ENCODE measurements at places on chromosomes 7 and 10. TPM values are rescaled to one million over a fixed set of nuclear protein-coding genes. Genes with fewer than 3 reads are reported as not detected.

GRCh38 chr7:67309764-67310549 lies 313.3 kb downstream of the TYW1 start:
- no peak for DNase-seq

DNA sequence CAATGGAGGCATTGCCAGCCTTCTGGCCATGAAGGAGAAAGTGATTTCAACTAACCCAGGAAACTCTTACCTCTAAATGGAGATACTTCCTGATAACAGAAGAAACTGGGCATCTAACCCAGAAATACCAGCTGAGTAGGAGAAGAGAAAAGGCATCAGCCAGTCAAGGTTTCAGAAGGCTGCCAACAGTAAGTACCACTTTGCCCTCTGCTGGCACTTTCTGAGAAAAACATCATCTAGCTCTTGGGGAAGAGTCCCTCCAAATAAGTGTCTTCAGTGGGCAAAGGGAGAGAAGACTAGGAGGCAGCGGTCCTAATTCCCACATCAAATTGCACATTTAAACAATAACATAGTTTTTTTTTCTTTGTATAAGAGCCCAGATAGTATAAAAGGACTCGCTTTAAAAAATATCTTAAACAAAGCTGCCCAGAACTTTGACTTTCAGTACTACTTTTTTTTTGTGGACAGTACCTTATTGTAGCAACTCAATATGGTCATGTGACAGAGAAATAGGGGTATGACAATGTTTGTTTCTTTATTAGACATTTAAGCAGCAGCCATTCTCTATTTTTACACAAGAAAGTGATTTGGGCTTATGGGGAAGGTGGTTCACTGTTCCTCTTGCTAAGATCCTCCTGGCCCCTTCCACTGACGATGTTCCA lies 157.3 kb downstream of the CTTNBP2 start:
- peak; percentile 47 for DNase-seq

- DNase-seq = peak; percentile 33
These were observed 26.6 kb downstream of the FAM3C start for GRCh38 chr7:121369462-121369861.

DNA sequence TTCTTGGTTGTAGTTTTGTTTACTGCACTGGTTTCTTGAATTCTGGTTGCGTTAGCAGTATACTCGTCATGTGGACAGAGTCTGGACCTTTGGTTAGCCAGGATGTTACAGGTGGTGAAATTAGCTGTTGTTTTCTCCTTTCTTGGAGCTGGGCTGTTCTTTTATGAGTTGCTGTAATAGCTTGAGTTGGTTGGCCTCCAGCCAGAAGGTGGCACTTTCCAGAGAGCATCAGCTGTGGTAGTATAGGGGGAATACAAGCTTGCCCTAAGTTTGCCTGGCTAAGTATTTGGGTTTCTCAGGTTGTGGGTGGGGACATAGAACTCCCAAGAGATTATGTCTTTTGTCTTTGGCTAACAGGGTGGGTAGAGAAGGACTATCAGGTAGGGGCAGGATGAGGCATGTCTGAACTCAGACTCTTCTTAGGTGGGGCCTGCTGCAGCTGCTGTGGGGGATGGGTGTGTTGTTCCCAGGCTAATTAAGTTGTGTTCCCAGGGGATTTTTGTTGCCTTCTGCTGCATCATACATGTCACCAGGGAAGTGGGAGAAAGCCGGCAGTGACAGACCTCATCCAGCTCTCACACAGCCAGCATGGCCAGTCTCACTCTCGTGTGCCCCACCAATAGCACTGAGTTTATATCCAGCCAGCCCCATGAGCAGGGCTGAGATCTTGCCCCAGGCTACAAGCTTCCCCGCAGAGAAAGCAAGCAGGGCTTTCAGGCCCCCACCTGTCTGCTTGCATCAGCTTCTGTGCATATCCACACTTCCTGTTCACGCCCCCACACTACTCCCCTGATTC lies 246.7 kb upstream of the TPK1 start:
- no peak for DNase-seq

- DNase-seq = no peak
These were observed 102.5 kb downstream of the APBB1IP start for GRCh38 chr10:26540601-26541000.

- DNase-seq = peak; percentile 56
These were observed 50.5 kb downstream of the TMEM209 start for GRCh38 chr7:130154501-130155317.

DNA sequence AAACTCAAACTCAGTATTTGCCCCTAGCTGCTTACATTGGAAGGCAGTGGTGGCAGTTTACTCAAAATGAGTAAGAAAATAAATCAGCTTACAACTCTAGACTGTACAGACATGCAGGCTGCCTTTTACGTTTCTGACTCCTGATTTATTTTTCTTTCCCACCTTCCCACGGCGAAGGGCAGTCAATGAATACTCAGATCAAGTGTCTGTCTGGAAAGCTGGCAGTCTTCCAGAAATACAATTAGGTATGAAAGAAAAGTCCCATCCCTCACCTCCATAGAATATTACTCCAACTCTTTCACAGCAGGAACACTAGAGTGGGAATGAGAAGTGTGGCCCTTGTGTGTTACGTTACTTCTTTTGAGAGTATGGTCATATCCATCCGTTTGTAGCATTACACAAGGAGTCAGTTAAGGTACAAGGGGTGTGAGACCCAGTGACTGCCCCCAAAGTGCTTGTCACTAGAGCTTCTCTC lies 1.3 kb upstream of the PAPSS2 start:
- no peak for DNase-seq

DNA sequence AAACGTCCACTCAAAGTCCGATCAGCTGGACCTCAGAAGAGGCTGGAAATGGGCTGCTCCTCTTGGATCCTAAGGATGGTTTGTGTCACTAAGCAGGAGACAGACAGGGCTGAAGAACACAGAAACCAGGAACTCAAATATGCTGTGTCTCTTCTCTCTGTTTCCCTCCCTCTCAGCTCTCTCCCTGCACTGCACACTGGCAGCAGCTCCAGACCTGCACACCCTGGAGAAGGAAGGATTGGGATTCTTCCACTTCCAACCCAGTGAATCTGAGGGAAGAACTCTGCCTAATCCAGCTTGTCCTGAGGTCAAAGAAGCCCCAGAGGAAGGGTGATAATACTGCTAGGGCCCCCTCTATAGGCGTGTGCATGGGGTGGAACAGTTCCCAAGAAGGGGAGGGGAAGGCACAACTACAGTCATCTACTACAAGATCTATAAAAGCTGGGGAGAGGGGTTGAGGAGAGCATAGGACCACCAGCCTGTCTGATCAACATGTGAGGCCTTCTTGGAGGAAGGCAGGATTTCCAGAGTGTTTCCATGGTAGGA lies 22.7 kb upstream of the ZCCHC24 start:
- DNase-seq = no peak

GRCh38 chr7:79610313-79610712 lies 156.8 kb upstream of the MAGI2 start:
- no peak for DNase-seq

- no peak for DNase-seq
These were observed 282.6 kb upstream of the CACNA2D1 start for GRCh38 chr7:82726038-82726800.

DNA sequence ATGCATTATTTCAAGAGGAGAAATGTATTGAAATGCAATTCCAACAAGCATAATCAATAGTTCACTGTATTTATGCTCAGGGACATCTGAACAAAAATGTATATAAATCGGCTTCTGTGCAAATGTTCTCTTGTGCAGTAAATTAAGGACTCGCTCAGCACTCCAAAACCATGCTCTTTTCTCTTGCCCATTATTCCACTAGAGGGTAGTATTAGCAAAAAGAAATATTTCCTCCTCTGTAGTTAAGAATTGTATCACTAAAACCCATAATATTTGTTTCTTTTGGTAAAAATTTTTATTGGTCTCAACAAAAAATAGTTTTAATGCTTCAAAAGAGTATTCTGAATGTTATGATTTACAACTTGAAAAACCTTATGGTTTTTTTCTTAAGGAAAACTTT lies 803.1 kb downstream of the PCDH15 start:
- no peak for DNase-seq

- no peak for DNase-seq
These were observed 31.8 kb downstream of the NEUROG3 start for GRCh38 chr10:69541463-69541862.

- no peak for DNase-seq
These were observed 127.7 kb downstream of the ARHGAP22 start for GRCh38 chr10:48477141-48477540.

DNA sequence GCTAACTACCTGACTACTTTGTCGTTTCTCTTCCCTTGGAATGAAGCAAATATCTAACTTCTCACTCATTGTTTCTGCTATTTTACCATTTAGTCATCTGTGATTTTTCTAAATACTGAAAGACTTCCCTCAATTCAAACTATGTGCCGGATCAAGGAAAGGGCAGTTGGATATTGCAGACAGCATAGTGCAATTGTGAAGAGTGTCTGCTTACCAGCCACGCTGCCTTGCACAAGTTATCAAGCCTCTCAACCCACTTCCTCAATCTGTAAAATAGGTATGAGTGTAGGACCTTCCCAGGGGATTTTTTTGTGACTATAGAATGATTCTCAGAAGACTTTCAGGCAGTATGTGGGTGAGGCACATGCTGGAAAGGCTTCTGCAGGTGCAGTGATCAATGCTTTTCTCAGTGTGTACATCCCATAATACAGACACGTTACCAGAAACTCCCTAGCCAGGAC lies 54.3 kb downstream of the EGFR start:
- no peak for DNase-seq

- peak; percentile 49 for DNase-seq
These were observed 64.1 kb upstream of the MALRD1 start for GRCh38 chr10:18984531-18984930.

DNA sequence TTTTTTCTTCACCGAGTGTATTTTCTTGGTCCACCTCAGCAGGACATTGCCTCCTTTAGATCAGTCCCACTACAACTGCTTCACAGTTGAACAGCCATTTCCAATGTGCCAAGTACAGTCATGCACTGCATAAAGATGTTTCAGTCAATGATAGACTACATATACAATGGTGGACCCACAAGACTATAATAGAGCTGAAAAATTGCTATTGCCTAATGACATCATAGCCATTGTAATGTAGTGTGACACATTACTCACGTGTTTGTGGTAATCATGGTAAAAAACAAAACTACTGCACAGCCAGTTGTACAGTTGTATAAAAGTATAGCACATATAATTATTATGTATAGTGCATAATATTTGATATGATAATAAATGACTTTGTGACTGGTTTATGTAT lies 113.8 kb upstream of the HPS1 start:
- DNase-seq = no peak

DNA sequence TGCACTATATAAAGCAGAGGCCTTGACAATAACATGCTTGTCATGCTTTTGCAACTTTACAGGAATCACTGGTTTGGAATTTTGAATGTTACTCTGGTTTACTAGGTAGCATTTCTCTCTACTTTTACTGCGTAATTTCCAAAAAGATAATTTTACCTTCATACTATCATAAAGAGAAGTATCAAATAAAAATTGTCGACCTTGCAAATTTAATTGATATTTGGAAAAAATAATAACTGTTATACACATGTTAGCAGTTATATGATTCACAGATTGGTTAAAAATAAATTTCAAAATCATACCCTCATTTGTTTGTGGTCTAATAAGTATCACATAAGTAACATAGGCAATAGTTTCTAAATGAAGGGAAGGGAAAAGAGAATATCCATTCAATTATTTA lies 228.5 kb upstream of the CACNA2D1 start:
- DNase-seq = no peak

DNA sequence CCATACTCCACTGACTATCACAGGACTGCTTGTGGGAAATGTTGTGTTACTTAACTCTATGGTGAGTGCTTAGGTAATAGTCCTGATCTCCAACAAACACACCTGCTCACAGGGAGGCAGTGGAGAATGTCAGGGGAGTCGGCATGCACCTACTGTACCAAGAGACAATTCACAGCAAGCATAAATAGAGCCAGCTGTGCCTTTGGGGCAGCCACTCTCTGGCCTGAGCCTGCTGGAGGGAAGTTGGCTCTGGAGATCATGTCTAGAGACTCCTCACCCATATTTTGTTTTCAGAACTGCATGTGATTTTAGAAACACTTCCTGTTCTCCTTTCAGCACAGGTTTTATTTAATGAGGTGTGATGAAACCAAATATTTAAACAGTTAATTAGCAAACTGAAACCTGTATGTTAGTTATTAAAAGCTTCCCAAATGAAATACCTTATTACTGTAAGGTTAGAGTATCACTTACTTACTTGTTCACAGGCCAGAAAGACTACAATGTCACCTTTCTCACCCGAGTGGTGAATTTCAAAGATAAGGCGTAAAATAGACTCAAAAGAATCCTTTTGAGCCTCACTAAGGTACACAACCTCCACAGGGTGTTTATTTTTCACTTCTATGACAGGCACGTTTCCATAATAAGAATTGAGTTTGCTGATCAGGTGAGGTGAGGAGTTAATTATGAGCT lies 21.8 kb downstream of the DHX32 start:
- DNase-seq = no peak

DNA sequence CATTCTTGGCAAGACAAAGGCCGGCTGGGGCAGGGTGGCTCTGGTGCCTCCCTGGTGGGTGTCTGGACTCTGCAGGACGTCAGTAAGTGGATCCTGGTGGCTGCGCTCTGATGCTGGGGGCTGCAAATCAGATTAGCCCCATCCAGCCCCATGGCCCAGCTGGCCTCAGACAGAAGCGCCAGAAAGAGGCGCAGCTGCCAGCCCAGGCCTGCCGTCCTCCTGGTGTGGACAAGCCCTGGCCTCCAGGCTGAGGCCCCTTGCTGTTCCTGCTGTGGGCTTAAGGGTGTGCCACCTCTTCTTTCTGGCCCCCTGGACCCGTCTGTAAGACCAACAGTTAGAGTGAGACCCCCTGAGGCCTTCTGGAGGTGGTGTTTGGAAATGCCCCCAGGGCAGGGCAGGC lies 5.9 kb upstream of the LFNG start:
- DNase-seq = peak; percentile 17

DNA sequence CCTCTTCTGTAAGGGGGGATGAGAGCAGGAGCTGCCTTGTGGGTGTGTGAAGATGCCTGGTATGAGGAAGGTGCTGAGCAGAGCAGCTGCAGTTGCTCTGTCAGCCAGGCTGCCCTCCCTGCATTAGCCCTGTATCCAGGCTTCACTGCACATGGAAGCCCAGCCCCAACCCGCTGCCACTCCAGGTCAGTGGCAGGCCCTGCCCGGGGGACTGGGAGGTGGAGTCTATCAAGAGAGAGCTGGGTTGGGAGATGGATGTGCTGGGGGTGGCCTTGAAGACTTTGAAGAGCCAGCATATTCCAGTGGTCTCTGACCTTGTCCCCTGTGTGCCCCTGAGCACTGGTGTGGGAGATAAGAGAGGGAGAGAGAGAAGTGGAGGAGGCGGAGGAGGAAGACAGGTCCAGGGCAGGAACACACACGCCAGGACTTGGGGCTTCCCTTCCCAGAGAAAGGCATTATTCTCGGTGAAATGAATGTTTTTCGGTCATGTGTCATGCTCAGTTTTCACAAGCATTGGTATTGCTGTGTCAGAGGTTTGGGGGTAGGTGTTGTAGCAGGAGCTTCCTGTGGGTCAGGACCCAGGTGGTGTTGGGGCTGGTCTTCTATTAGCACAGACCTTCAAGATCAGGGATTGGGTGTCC lies 2.6 kb downstream of the PPIF start:
- no peak for DNase-seq

- peak; percentile 97 for DNase-seq
These were observed at the start of gene IGF2BP3 for GRCh38 chr7:23470330-23471105. TSS of gene IGF2BP3 (minus strand) at chr7:23470491. CDS start at chr7:23470110, 381 bp downstream.

GRCh38 chr7:32059289-32060011 lies 10.8 kb downstream of the PDE1C start:
- no peak for DNase-seq

PRKAR1B gene
- 34.8 TPM for polyA plus RNA-seq

PNLIPRP1 gene
- 0.63 TPM for polyA plus RNA-seq

VPS37D gene
- polyA plus RNA-seq = 4.5 TPM

SMKR1 gene
- polyA plus RNA-seq = 1.1 TPM

CUBN gene
- polyA plus RNA-seq = 73.9 TPM

GBX1 gene
- 0.07 TPM for polyA plus RNA-seq

ELFN1 gene
- polyA plus RNA-seq = 2.3 TPM

FAM237B gene
- polyA plus RNA-seq = 0.16 TPM
